ENCODE measurements at places on chromosomes 12 and 14.

DNA sequence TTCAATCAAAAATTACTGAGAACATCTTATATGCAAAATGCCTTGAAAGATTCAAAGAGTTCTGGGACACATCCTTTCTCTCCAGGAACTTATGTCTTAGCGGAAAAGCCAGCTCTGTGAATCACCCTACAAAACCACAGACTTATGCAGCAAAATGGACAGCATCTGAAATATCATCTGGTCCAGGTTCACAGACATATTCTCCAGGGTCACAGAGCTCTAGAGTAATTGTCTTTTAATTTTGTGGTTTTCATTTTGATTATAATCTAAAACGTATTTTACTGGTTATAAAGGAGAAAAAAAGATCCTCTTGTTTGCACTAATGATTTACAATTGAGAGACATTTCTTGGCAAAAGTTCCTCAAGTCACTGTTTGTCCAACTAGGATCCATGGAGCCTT lies 246.2 kb downstream of the MSRB3 start:
- no peak for DNase-seq

DNA sequence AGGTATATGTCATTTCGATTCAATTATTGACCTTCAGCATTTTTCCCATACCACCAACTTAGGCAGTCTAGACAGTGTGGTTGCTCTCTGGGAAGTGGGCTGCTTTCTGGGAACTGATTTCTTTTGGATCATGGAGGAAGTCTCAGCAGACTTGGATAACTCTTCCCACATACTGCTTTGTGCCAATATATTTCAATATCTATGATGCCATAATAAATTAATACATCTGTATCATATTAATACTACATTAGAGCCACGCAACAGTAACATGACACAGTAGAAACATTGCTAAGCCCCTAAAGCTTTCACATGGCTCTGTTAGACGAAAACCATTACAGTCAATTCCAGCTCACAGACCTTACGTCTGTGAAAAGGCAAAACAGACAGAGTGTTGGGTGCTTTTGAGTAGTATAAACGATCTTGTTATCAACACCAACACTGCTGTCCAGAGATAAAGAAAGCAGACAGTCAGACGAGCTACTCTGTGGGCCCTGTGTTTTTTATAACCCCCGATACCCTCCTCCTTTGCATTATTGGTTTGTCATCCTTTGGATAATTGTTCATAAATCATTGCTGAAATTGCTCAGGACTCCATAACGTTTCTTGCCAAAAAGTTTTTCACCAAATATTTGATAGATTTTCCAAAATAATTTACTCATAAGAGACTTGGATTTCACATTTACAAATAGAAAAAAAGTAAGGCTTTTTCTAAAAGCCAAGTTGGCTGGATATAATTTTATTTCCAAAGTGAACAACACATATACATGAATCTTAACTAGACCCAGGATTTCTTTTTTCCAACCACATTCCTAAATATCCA lies 439.7 kb downstream of the ADAMTS20 start:
- peak; percentile 52 for DNase-seq

GRCh38 chr14:32623300-32624093 lies 294.4 kb downstream of the AKAP6 start:
- DNase-seq = no peak

DNA sequence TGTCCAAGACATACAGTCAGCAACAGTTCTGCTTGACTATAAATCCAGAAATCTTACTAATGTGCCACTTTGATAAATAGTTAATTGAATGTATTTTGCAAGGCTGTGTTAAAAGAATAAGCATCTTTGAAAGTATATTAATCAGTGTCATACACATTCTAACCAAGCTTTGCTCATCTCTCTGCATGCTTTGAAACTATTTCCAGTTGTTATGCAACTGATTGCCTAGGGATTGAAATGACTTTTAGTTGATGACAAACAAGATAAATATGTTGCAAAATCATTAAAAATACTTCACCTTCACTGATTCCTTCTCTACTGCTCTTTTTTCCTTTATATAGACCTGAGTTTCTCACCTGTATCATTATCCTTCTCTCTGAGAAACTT lies 91.3 kb downstream of the AEBP2 start:
- no peak for DNase-seq

GRCh38 chr14:89531661-89532335 lies 114.8 kb upstream of the FOXN3 start:
- DNase-seq = no peak

DNA sequence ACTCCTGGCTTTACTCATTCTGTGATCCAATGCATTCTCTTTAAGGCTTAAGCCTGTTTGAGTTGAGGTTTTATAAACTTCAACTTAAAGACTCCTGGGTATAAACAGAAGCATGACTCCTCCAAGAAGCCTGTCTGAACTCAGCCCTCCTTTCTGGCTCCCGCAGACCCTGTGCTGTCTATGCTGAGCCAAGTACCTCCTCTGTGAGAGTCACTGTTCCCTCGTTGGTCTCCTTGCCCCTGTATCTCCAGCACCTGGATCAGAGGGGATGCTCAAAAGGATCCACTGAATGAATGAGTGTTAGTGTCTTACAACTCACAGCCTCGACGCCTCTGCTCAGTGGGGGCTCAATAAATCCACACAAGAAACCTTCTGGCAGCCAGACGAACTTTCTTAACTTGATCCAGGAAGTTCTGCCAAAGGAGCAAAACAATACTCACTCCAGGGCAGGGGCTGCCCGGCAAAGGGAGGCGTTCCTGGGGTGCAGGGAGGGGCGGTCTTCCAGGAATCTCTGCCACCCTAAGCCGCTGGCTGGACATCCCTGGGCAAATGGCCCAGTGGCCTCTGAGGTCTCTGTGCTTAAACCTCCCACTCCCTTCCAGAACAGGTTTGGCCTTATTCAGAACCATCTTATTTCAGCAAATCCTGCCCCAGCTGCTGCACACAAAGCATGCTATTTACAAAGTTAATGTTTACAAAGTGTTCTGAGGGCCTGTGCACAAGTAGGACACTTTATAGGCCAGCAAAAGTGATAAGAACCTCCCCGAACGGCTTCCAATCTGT lies 32.9 kb downstream of the MAP1LC3B2 start:
- peak; percentile 72 for DNase-seq

DNA sequence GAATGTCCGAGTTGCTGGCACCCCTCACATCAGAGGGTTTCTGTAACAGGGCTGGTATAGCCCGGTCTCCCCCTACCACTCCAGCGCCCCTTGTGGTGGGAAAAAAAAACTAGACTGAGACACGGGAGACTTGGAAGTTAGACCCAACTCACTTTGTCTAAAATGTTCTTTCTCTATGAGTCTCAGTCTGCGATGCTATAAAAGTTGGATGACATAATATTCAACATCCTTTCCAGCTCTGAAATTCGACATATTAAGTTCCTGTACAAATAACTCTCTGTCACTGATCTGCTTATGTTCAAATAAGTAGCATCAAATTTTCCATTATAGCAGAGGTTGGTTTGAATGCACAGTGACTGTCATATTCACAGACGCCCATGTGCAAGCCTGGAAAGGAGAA lies 25.7 kb upstream of the TC2N start:
- DNase-seq = no peak

DNA sequence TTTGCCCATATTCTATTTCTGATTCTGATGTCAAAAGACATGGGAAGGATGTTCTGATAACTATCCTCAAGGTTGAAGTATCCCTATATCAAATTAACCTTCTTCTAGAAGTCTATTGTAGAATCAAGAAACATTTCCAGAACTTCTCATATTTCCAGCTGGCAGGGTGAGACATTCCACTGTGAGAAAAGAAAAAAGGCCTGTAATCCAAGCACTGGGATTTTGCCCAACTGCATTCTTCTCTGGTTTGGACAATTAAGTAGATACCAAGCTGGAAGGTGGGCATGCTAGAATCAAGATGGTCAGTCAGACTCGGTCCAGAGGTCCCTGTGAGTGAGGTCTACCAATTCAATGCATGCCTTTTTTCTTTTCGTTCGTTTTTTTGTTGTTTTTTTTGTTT lies 60.9 kb downstream of the MAP3K9 start:
- no peak for DNase-seq

DNA sequence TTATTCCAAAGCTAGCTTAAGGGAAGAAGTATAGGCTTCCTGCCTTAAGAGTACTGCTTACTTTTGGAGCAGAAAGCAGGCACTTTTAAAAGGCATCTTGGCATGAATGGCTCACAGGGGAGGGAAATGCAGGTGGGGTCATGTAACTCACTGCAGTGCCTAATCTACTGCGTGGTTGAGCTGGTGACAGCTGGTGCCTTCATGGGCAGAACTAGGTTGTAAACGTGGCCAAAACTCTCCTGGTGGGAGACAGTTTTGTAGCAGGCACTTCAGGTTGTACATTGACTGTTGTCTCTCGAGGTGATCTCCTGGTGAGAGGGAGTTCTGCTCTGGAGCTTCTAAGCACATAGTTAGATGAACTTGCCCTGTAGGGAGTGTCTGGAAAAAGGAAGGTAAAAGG lies 962.5 kb downstream of the DIO2 start:
- DNase-seq = no peak

GRCh38 chr14:61565181-61565580 lies 130.1 kb upstream of the HIF1A start:
- DNase-seq = no peak

- no peak for DNase-seq
These were observed 388.5 kb upstream of the MIS18BP1 start for GRCh38 chr14:45641541-45641940.

- DNase-seq = no peak
These were observed 25.6 kb upstream of the SLC2A3 start for GRCh38 chr12:7961395-7962178.

DNA sequence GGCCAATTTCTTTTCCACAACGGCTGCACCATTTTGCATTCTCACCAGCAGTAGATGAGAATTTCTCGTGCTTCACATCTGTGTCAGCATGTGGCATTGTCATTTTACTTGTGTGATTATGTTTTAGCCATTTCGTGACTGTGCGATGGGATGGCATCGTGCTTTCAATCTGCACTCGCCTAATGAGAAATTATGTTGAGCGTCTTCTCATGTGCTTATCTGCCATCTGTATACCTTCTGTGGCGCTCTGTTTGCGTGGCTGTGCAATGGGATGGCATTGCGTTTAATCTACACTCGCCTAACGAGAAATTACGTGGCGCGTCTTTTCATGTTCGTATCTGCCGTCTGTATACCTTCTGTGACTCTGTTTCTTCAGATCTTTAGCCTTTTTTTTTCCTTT lies 14.9 kb upstream of the GPR132 start:
- no peak for DNase-seq

- no peak for DNase-seq
These were observed 9.2 kb upstream of the ADAM21 start for GRCh38 chr14:70442750-70443149.

DNA sequence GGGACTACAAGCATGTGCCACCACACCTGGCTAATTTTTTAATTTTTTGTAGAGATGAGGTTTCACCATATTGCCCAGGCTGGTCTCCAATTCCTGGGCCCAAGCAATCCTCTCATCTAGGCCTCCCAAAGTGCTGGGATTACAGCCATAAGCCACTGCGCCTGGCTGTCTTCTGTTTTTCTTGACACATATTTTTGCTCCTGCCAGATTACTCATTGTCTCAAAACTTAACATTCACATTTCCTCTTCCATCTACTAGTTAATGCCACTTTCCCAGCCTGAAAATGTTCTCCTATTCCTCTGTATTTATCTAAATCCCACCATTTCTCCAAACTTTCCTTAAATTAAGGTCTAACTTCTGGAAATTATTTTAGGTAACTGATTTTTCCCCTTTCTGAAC lies 36.2 kb upstream of the KCNH3 start:
- no peak for DNase-seq

DNA sequence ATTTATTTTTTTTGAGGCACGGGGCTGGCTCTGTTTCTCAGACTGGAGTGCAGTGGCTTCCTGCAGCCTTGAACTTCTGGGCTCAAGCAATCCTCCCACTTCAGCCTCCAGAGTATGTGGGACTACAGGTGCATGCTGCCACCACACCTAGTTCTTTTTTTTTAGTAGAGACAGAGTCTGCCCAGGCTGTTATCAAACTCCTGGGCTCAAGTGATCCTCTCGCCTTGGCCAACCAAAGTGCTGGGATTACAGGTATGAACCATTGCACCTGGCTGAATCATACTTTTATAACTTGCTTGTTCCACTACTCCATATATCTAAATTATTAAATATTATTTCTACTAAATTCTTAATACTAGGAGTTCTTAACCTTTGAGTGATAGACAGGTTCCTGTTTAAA lies 111.6 kb downstream of the BTG1 start:
- no peak for DNase-seq

Measured in right hindlimb (tissue), 1 donor.